ENCODE measurements at places on chromosomes 7 and 10.

DNA sequence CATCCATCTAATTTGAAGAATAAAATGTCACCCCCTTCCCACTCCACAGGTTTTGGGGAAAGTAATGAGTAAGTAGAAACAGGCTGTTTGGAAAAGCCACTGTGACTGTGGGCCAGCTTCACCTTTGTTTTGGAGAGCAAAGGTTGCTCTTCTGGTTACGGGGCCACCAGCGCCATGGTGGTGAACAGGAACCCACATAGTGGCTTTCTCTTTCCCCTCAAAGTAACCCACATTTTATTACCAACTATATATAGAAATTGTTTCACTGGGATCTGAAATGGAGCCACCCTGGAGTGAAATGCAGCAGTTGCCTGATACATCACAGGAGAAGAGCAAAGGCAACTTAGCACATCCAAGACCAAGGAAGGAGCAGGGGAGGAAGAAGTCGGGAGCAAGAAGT lies 112.3 kb upstream of the EFCAB10 start:
- no peak for DNase-seq

GRCh38 chr7:112505495-112505894 lies 24.7 kb downstream of the LSMEM1 start:
- peak; percentile 1 for DNase-seq

DNA sequence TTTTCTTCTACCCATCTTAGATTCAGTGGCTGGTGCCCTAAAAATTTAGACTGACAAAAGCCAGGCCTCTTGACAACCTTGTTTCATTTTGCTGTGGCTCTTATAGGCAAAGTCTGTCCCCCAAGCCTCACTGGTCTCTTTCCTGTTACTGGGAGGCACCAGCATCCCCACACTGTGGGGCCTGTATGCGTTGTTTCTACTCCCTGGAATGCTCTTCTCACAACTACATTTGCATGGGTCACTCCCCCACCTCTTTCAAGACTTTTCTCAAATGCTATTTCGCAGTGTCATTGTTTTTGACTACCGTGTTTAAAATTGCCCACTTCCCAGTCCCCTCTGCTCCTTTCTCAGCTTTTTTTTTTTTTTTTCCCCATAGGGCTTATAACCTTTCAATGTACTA lies 108.7 kb upstream of the DGKB start:
- no peak for DNase-seq

DNA sequence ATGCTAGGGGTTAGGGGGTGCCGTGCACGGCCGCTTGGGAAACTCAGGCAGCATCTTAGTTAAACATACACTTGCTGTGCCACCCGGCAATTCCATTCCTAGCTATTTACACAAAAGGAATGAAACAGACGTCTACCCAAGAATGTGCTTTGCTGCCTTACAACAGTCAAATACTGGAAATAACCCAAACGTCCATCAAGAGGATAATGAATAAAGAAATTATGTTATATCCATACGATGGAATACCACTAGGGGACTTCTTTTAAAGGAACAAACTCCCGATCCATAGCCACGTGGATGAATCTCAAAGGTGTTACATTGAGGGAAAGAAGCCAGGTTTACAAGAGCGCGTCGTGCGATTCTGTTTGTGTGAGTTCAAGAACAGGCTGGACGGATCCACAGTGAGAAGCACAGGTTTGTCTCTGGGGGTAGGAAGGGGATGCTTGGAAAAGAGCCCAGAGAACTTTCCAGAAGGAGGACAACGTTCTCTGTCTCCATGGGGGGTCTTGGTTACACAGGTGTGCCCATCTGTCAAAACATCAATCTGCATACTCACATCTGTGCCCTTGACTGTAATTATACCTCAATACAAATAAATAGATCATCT lies 41.8 kb downstream of the STK32C start:
- DNase-seq = no peak

DNA sequence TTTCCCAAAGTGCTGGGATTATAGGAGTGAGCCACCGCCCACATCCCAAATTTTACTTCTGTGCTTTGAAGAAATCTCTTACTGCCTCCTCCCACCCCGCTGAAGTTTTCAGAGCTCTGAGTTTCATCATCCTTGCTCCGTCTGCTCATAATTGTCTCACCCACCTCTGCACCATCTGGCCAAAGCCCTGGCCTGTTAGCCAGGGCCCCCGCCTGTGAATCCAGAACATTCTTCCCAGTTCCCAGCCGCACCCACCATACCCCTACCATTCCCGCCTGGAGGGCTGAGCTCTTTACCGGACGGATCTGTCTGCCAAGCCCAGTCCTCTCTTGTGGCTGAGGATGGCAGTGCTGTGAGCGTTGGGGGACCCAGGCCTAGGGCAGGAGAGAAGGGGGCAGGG lies 14.5 kb downstream of the SSC4D start:
- DNase-seq = no peak

DNA sequence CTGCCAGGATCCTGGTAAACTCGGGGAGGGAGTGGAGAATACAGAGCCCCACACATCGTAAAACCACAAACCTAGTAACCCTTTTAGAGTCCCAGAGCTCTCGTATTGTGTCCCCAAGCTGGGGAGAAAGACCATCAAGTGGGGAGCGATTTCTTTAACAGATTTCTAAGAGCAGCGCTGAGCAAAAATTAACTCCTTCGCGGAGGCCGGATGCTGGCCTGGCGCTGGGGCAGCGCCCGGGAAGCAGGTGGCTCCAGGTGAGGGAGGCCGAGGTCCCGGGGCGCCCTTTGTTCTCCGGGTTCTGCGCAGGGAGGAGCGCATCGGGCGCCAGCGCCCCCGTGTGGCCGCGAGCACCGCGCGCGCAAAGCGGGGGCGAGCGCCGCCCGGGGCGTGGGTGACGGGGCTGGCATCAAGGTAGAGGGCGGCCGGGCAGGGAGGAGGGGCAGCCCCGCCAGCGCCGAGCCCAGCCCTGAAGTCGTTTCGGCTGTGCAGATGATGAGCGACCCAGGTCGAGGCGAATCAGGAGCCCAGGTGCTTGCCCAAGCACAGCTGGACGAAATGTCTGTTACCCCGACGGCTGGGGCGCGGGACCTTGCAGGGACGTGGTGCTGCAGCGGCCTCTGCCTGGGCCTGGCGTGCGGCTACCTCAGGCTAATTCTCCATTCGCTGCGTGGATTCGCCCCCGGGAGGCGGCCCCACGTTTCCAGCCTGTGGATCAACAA lies 10.4 kb upstream of the FGFR2 start:
- DNase-seq = peak; percentile 6

DNA sequence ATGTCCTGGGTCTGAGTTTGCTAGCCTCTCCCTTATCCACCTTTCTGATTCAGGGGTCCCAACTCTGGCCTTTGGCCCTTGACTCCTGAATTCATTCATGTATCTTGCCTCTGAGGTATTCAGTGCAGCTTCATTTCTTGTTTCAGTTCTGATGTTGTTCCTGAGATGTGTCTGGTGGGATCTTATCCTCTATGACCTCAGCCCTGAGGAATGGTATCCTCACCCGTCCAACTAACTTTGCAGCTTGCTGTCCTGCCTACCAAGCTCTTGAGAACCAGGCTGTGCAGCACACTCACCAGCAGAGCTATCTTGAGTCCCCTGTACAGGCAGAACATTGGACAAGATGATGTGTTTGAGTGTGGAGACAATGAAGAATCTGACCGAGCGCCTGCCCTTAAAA lies 13.8 kb downstream of the SUFU start:
- DNase-seq = peak; percentile 83

Measured in EL (cell line).